ENCODE measurements at places on chromosomes 6 and 20. TPM values are rescaled to one million over a fixed set of nuclear protein-coding genes. Genes with fewer than 3 reads are reported as not detected.

The GPR6 gene
- total RNA-seq: not detected

The B3GALT4 gene
- total RNA-seq: 2.6 TPM

The GSTA2 gene
- total RNA-seq: not detected

The TBP gene
- 12.2 TPM for total RNA-seq

The OR2H2 gene
- total RNA-seq: not detected

The EEF1E1 gene
- 35.8 TPM for total RNA-seq

The FAM83B gene
- total RNA-seq: 0.43 TPM

The HLA-DPB1 gene
- total RNA-seq: 5.5 TPM

The SERPINB1 gene
- total RNA-seq: 25.9 TPM

The GJA1 gene
- 512 TPM for total RNA-seq

The NRN1 gene
- total RNA-seq: not detected

The PAX1 gene
- not detected for total RNA-seq

The PYGB gene
- 110 TPM for total RNA-seq

The KHDC1 gene
- 3.9 TPM for total RNA-seq

The AKAP12 gene
- 123 TPM for total RNA-seq

The COL9A3 gene
- total RNA-seq: under 0.01 TPM

The TXLNB gene
- 0.32 TPM for total RNA-seq

The RALGAPB gene
- 38.3 TPM for total RNA-seq

The ZNF334 gene
- total RNA-seq: 1.9 TPM

The BHLHE23 gene
- not detected for total RNA-seq

The PRPH2 gene
- 2.6 TPM for total RNA-seq

The RHAG gene
- total RNA-seq: not detected

The APOM gene
- 0.43 TPM for total RNA-seq

The BTBD3 gene
- 74.3 TPM for total RNA-seq

The CASS4 gene
- 3.5 TPM for total RNA-seq

The HDGFL1 gene
- not detected for total RNA-seq

The HS3ST5 gene
- 0.32 TPM for total RNA-seq

The NKAPL gene
- total RNA-seq: 1.7 TPM

The HSPA1L gene
- 0.97 TPM for total RNA-seq

The SLC17A1 gene
- not detected for total RNA-seq

The BPI gene
- total RNA-seq: not detected

The IL17F gene
- under 0.01 TPM for total RNA-seq

The HRH3 gene
- not detected for total RNA-seq

The TNXB gene
- 4.8 TPM for total RNA-seq

The GSTA1 gene
- total RNA-seq: 0.32 TPM

The RREB1 gene
- 26.3 TPM for total RNA-seq

The MLIP gene
- not detected for total RNA-seq

The MROH8 gene
- total RNA-seq: 2.6 TPM

The CST4 gene
- total RNA-seq: 0.32 TPM

The AP5S1 gene
- 17.7 TPM for total RNA-seq

The TCF21 gene
- 1.3 TPM for total RNA-seq

The RIMS1 gene
- total RNA-seq: 1.3 TPM

The CALHM4 gene
- not detected for total RNA-seq

The HTR1B gene
- total RNA-seq: 8.2 TPM

The SLC22A7 gene
- not detected for total RNA-seq

The PTGIS gene
- total RNA-seq: 6.1 TPM

The TFAP2D gene
- total RNA-seq: not detected

The CLDN20 gene
- total RNA-seq: not detected

The HLA-DPA1 gene
- total RNA-seq: 0.97 TPM

The PACRG gene
- total RNA-seq: 0.97 TPM

The SLC12A5 gene
- total RNA-seq: under 0.01 TPM

The PRKN gene
- total RNA-seq: 4.2 TPM
